ENCODE measurements at places on chromosomes 4 and X.

DNA sequence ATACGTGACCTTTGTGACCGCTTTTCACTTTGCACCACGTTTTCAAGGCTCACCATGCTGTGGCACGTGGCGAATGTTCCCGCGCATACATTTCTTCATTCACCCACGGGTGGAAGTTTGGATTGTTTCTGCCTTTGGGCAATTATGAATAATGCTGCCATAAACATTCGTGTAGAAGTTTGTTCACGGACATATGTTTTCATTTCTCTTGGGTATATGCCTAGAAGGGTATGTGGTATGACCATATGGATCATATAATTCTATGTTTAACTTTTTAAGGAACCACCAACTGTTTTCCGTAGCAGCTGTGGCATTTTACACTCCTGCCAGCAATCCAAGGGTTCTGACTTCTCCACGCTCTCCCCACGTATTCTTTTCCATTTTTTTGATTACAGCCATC lies 60.9 kb upstream of the MXD4 start:
- no peak for DNase-seq

GRCh38 chrX:111164728-111165127 lies 68.7 kb downstream of the PAK3 start:
- no peak for DNase-seq

- no peak for DNase-seq
These were observed 991.4 kb upstream of the PABPC4L start for GRCh38 chr4:135192751-135193535.

DNA sequence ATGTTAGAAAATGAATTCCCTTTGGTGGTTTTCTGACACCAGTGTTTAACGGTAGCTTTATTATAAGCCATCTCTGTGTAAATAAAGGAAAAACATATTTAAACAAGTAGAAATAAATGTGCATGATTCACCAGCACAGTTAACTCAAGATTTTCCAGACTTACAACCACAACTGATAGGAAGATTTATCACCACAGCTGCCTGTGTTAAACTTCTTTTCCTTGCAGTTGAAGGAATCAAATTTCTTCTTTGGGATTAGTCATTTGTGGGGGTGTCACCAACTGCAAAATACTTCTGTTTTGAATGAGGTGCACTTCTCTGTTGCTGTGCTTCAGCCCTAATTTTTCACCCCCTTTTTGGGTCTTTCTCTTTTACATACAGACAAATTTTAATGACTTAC lies 128.1 kb upstream of the STK26 start:
- DNase-seq: no peak

DNA sequence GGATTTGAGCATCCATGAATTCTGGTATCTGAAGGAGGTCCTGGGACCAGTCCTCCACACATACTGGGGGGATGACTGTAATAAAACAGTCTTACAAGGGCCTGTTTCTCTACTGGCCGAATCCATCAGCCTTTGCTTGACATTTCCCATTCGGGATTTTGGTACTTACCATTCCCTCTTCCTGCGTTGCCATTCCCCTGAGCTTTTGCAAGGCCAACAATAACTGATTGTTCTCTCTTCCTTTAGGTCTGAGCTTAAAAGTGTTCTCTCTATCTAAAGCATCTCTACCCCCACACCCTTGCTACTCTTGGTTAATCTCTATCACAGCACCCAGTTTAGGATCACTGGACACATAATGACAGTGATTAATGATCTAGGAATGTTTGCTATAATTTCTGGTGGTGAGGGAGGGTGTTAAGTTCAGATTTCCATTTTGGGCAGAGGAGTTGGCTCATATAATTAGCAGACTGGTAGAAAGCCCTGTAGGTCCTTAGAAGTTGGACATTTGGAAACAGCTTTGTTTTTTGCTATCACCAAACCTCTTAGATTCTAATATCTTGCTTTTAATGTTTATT lies 29.4 kb downstream of the TMA16 start:
- no peak for DNase-seq

DNA sequence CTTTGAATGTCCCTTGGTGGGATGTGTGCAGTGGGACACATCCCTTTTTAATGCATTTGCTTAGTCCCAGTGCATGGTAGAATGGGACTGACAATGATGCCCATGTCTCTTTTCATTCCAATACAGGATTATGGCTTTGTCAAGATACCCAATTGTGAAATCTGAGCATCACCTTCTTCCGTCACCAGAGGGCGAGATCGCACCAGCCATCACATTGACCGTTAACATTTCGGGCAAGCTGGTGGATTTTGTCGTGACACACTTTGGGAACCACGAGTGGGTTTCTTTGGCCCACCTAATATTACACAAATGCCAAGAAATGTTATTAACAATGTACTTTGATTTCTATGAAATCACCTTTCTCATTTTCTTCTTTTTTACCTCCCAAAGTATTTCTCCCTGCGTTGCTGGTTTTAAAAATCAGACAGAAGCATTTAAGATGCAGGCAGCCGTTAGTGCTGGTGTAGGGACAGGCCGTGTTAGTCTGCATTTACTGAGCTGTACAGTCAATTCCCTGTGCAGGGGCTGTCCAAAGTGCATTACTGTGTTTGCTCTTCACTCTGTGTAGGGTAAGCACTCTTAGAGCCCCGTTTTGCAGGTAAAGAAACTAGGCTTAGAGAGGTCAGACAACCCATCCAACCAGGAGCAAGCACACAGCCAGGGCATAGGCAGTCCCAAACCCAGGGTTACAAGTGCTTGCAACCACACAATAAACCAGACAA lies 46.5 kb downstream of the CWH43 start:
- DNase-seq: no peak

GRCh38 chrX:124476562-124476961 lies 130.2 kb downstream of the SH2D1A start:
- no peak for DNase-seq

GRCh38 chr4:101794806-101795205 lies 4.3 kb downstream of the BANK1 start:
- no peak for DNase-seq

DNA sequence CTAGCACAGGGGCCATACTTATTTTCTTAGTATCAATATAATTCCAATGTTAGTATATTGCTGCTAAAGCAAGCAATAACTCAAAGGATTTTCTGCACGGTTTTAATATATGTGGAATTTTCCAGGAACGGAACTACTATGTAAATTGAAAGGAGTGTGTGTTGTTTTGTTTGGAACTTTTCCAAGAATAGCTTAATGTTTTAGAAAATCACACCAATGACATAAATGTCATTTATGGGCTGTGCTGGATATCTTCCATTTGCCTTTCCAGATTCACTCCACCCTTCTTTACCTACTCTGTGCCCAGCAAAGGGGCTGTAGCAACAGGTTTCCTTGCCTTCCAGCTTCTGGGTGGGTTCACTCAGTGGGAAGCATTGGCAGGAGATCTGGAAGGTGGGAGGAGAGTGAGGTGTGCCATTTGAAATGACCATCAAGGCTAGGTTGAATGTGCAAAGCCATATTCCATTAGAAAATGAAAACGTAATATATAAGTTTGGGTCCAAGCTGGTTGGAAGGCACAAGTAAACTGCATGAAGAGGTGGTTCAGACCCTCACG lies 25.2 kb upstream of the ZFX start:
- no peak for DNase-seq

- no peak for DNase-seq
These were observed 20.2 kb upstream of the RHOH start for GRCh38 chr4:40176602-40177001.

DNA sequence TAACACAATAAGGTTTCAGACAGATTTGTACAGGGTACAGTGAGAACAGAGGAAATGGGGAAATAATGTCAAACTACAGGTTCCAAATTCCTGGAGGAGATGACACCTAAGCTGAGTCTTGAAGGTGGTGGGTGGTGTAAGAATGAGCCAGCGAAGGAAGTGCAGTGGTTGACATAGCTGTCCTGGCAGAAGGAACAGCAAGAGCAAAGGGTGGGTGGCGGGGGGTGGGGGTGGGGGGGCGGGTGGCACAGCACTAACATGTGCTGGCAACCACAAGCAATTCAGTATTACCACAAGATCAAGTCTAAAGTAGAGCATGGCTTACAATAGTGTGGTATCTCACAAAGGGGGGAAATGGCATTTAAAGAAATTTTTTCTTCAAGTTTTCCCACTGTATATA lies 13.1 kb upstream of the G3BP2 start:
- DNase-seq: no peak

- no peak for DNase-seq
These were observed 5.8 kb downstream of the SSR4 start for GRCh38 chrX:153800177-153800722.

GRCh38 chr4:39103291-39103690 lies 41.3 kb downstream of the KLHL5 start:
- DNase-seq: no peak

DNA sequence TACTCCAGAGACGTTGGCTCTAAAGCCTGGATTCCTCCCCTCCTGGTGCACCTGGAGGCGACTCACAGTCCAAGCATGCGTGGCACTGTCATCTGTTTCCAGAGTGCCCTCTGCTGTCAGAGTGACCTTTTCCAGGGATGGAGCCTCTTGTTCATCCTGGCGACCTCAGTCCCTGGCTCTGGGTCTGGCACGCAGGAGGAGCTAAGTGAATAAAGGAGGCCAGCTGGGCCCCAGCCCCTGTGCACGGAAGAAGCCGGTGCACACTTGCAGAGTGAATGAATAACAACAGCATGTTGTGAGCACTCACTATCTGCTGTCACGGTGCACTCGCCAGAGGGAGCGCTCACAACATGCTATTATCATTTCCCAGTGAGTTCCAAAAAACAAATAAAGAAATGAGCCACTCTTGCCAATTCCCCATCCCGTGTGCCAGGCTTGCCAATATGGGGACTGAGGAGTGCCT lies 27.8 kb upstream of the PSAPL1 start:
- no peak for DNase-seq

GRCh38 chrX:129818123-129818522 lies 25.6 kb downstream of the ZDHHC9 start:
- DNase-seq: no peak

- no peak for DNase-seq
These were observed 126.2 kb downstream of the PCDH10 start for GRCh38 chr4:133275246-133275645.

GRCh38 chrX:135581496-135581895 lies 61.0 kb downstream of the INTS6L start:
- DNase-seq: no peak

DNA sequence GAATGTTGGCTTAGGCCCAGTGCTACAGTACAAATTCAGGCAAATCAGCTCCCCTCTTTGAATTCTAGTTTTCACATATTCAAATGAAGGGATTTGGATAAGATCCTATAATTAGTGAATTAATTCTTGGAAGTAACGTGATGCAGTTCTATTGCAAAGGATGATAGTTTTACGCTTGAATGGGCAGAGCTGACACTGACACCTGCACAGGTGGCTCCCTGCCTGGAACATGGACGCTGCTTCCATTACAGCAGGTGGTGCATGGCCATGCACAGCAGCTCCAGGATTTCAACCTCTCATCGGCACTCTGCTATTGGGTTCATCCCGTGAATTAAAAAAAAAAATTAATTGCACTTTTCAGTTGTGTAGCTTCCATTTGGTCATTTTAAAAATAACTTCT lies 28.4 kb upstream of the RPS6KA6 start:
- DNase-seq: no peak

GRCh38 chr4:139924782-139925181 lies 229.2 kb downstream of the MAML3 start:
- DNase-seq: no peak

DNA sequence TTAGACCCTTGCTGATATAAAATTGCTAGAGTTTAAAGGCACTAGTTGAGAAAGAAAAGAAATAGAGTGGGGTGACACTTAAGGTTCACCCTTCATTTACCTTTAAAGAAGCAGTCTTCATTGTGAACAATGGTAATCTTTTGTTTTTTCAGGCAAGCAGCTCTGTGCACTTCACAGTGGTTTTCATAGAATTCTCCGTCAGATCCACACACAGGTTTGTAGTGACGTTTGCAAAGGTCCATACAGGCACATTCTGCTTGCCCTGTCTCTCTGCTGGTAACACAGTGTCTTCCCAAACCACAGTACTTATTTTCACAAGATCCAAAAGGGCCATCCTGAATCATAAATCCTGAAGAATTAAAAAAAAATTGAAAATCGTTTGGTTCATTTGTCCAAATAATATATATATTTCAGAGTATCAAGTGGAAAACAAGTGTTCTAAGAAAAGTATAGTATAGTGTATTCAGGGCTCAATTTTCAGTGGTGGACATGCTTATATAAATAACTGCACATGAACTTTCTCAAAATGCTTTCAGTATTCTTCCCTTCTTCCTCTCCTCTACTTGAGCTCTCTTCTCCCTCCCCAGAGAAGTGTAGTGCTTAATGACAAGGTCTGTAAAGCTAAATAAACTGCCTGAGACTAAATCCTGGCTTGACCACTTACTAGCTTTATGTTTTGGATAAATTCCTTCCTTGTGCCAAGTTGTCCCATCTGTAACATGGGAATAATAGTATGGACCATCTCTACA lies 243.3 kb downstream of the FSTL5 start:
- no peak for DNase-seq

GRCh38 chrX:155127940-155128339 lies 56.6 kb downstream of the BRCC3 start:
- DNase-seq: no peak

- no peak for DNase-seq
These were observed 61.1 kb upstream of the DCTD start for GRCh38 chr4:182978152-182978827.

DNA sequence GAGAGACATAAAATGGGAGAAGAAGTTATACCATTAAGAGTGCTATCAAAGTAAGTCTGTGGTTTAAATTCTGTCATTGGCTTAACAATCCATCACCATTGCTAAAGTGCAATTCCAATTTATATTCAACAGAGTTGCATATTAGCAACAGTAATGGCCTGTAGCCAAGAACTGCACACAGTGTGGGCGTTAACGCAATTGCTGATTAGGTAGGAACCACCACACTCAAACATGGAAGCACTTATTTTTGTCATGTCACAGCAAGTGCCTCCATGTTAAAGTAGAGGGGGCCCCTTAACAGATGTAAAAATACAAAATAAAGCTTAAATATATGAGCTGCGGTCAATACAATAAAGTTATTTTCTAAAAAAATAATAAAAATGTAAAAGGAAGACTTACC lies 10.8 kb downstream of the LARP7 start:
- no peak for DNase-seq

GRCh38 chrX:134191281-134191680 lies 45.7 kb upstream of the CCDC160 start:
- DNase-seq: no peak

DNA sequence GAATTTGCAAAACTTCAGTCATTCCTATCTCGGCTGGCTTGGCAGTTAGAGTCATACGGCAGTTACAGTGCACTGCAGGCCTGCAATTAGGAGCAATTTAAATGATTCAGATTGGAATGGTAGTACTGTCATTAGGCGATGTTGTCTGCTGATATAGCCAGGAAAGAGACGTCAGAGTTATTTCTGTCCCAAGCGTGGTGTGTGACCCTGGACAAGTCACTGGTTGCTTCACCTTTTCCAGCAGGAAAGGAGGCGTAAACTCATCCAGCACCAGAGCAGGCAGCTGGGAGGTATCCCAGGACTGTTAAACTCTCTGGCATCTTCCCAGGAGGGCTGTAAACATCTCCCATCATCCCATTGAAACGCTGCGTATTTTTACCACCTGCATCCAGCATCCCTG lies 836 bp upstream of the LNX1 start:
- DNase-seq: no peak
